ENCODE measurements at places on chromosomes 3 and 15. TPM values are rescaled to one million over a fixed set of nuclear protein-coding genes. Genes with fewer than 3 reads are reported as not detected.
A peak's percentile ranks its signal among the peaks of the same experiment; 100 is the strongest.

DNA sequence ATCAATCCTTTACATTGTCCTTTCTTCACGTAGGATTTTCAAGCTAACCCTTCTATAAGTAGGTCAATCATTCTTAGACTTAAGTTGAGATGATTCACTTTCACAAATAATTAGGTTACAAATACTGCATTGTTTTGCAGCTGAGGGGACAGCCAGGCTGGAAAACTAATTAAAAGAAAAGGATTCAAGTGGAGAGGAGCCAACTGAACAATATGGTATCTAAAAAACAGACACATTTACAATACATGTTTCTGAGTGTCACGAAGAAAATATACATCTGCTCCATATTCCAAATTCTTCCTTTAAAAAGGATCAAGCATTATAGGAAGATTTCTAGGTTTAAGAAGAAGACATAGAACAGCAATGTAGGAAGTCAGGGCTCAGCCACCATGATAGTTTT lies 70.2 kb downstream of the PEAK1 start:
- DNase-seq, result no peak

GRCh38 chr3:124916837-124917409 lies 17.6 kb downstream of the MUC13 start:
- DNase-seq, result peak; percentile 41

DNA sequence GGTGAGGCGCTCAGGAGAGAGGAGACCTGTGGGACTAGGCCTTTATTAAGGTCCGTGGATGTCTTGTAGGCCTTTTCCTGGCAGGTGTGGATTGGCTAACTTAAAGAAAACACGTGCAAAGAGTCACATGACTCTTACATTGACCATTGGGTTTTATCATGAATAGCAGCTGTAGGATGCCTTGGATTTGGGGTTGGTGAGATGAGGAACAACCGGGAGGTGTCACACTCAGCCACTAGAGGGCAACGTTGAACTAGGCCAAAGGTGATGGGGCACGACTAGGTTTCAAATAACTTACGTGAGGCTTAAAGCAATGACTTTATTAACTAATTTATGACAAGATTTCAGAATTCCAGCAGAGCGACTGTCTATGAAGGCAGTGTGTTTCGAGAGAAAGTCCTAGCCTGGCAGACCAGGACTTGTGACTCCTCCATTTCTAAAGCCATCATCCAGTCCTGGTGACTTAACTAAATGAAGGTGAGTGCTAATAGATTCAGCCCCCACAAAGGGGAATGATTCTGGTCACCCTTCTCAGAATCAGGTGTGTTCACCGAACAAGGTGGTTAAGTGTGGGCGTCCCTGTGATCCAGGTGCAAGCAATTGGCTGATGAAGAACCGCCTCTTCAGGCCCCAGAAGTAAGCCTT lies 345.6 kb downstream of the MCTP2 start:
- peak; percentile 39 for DNase-seq

DNA sequence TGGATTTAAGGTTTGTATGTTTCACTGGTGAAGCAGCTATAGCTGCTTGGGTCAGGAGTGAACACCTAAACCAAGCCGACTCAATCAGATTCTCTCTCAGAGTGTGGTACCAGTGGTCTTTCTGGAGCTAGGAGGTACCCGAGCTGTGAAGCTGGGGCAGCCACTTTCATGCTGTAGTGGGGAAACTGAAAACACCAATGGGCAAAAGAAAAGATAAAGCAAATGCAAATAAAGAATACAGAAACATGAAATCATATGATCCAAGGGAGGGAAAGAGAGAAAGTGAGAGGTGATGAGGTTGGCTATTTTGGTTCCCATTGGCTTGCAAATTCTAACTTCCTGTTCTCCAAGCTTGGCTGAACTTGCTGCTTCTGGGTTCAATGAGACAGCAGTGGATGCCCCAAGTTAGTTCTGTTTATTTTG lies 212.3 kb upstream of the CFAP20DC start:
- no peak for DNase-seq

GRCh38 chr15:64813075-64813474 lies 12.4 kb downstream of the PIF1 start:
- no peak for DNase-seq

DNA sequence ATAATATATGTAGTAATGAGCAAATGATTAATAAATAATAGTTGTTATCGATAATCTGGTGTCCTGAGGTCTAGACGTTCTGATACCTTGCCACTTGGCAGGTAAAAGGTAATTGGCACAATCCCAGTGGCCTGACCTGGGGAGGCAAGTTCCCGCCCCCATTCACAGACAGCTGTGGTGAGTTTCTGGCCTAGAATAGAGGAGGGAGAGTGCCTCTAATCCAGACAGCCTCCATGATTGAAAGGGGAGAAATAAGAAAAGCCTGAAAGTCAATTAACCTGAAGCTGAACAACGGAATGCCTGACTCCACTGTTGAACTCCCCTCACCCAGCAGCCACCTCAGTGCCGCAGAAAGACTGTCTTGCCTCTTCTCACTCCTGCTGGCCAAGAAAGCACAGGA lies 38.1 kb upstream of the SV2B start:
- DNase-seq, result no peak

GRCh38 chr3:14248849-14249523 lies 70.4 kb downstream of the LSM3 start:
- DNase-seq, result no peak

- DNase-seq, result no peak
Measured at GRCh38 chr3:104816716-104817115, 550.0 kb upstream of the ALCAM start.

GRCh38 chr3:11457135-11457534 lies 184.9 kb downstream of the ATG7 start:
- no peak for DNase-seq

- DNase-seq, result no peak
Measured at GRCh38 chr15:40096094-40096891, 12.4 kb downstream of the BMF start.

DNA sequence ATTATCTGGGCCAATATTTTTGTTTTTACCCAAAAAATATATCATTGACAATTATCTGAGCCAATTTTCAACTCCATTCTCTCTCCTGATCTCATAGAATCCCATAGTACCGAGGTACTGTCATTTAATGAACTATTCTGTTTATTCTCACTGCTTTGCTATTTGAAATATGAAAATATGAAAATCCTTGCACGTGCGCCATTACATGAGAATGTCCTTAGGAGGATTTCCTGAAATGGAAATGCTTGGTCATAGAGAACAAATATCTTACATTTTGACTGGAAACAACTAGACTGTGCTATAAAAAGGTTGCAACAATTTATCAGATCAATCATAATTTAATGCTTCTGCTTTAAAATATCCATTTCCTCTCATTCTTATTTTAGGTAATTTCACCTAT lies 18.3 kb downstream of the FRMD4B start:
- no peak for DNase-seq

DNA sequence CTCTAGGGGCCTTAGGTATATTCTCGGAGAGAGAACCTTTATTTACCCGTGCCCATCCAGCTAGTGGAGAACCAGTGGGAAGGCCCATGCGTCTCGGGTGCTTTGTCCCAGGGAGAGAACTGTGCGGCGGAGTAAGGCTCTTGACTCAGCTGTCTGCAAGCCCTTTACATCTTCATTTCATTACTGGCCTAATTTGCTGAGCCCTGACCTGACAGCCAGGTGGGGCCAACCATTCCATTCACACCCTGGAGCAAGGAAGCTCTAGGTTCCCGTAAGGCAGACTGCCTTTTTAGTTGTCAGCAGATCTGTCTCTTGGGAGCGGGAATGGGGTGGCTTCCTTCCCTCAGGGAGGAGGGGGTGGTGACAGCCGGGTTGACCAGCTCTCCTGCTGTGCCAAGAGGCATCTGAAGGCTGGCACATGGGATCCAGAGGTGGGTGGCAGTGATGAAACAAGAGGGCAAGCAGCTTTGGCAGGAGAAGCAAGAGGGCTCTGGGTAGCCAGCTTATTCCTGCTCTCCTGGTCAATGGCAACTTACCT lies 36.4 kb downstream of the SV2B start:
- DNase-seq, result no peak

GRCh38 chr15:67048281-67049279 lies 16.8 kb upstream of the SMAD3 start:
- DNase-seq, result no peak

- no peak for DNase-seq
Measured at GRCh38 chr3:72318504-72319193, 529.6 kb downstream of the SHQ1 start.

DNA sequence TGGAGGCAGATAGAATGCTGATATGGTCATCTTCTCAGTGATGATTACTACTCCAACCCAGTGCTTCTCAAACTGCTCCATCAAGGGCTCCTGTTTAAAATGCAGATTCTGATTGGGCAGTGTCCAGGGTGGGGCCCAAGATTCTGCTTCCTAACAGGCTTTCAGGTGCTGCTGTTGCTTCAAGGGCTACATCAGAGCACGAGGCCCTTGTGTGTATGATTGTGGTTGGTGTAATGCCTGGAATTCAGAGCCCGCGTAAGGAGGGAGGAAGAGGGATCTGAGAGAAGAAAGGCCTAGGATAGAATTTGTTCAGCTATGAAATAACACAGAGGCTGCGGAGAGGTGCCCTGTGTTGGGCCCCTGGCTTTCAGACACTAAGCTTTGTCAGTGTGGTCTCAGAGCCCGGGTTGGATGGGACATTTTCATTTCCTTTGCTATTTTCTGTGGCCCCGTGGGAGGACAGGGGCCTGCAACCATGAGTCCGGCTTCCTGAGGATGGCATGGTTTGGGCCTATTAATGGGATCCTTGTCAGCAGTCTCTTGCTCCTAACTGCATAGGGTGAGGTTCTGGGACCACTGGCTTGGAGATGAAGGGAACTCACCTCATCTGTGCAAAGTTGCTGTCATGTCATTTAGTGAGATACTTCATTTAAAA lies 53.0 kb downstream of the ATP1B3 start:
- no peak for DNase-seq

GRCh38 chr3:34212656-34213055 lies 414.2 kb downstream of the PDCD6IP start:
- DNase-seq, result peak; percentile 56

DNA sequence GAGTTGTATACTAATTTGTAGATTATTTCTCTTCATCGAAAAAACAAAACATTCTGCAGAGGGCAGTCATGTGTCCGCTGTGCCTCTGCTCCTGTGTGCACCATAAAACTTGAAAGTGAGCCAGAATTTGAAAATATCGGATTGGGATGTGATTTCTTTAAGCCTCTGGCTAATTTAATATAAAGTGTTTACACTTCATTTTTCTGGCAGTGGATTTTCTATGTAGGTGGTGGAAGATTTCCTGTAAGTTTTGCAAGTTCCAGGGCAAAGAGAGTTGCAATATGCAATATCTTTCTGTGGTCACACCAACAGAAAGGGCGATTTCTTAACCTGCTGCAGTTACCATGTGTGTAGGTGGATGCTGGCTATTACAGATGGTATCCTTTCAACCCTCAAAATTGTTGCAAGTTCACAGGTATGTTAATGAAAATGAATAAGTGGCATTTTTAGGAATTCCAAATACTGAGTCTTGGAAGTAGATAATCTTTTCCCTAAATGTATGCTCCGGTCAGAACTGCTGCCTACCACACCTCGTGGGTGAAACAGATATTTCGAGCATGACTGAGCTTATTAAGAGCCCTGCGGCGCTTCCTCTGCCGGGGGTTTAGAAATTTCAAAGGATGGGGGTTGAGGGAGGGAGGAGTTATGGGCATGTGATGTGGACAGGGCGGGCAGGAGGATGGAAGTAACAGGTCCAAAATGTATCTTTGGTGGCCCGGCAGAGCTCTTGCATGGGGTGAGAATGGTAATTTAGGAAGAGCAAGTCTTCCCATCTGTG lies 134.0 kb downstream of the PGPEP1L start:
- DNase-seq, result no peak

- DNase-seq, result no peak
Measured at GRCh38 chr3:186782542-186783057, 777 bp upstream of the EIF4A2 start.

DNA sequence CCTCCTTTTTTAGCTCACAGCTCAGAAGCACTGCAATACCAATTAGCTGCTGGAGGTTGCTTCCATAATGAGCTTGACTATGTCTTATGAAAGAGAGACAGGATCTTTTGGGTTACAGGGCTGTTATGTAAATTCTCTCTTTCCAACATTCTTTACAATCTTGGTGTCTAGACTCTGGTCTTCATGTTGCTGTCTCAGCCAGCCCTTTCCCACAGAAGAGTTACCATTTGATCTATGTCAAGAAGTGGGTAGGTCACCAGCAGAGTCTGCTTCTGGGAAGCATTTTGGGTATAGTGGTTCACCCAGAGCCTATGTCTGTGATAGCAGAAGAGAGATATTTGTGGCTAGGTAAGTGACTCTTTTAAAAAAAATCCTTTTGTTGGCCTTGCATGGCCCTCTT lies 234.5 kb downstream of the SATB1 start:
- no peak for DNase-seq

DNA sequence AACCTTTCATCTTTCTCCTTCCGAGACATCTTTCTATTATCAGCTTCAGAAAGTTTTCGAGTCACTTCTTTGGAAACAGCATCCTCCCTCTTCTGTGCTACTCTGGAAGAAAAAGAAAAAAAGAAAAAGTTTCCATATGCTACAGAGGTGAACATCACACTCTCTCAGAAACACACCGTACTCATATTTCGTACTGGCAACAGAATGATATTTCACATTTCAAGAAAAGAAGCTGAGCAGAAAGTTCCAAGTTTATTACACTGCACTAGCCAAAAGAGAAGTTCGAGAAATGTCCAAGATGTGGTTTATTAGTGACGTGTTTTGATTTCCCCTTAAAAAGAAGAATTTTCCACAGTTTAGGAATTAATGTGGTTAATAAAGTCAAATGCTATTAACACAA lies 6.0 kb downstream of the SSR3 start:
- no peak for DNase-seq

DNA sequence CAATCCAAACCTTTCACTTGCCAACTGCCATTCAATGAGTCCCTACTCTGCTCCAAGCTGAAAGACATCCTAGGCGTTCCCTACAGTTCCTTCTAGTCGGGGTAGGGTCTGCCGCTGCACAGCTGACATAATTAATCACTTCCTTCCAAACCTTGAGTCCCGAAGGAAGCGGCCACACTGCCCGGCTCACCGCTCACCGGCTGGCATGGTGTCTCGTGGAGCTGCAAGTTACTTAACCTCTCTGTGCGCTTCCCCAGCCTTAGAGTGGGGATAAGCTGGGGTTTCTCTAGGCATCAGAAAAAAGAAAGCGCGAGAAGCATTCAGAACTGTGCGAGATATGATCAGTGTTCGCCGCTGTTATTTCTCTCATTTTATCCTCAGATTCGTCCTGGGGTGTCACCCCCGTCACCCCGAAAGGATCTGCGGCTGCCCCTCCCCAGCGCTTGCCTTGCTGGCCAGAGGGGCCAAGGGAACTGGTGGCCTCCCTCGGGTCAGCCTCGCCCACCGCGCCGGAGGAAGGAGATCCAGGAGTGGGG lies 748 bp downstream of the MRPS25 start:
- DNase-seq, result peak; percentile 41

- DNase-seq, result no peak
Measured at GRCh38 chr15:63040954-63041353, 1.6 kb upstream of the TPM1 start.

FBLN2 gene
- 2.6 TPM for total RNA-seq

PP2D1 gene
- not detected for total RNA-seq

CMTM6 gene
- total RNA-seq, result 75.2 TPM

TGM5 gene
- total RNA-seq, result not detected

SLC22A14 gene
- total RNA-seq, result not detected

FOXL2NB gene
- total RNA-seq, result not detected

EXD1 gene
- total RNA-seq, result not detected

C3orf62 gene
- total RNA-seq, result 1.3 TPM

CRTC3 gene
- 8.7 TPM for total RNA-seq

BDH1 gene
- total RNA-seq, result 1.7 TPM

TYRO3 gene
- 1.6 TPM for total RNA-seq

Measured in lung microvascular endothelial cell (primary cell).